NCI-H1436 treated with DMSO at 0.1 percent for 48 hours (cell line): ENCODE measurements at places on chromosomes 1 and 21.

GRCh38 chr1:197184190-197184589, 37.7 kb upstream of the ASPM start:
- no peak for DNase-seq

DNA sequence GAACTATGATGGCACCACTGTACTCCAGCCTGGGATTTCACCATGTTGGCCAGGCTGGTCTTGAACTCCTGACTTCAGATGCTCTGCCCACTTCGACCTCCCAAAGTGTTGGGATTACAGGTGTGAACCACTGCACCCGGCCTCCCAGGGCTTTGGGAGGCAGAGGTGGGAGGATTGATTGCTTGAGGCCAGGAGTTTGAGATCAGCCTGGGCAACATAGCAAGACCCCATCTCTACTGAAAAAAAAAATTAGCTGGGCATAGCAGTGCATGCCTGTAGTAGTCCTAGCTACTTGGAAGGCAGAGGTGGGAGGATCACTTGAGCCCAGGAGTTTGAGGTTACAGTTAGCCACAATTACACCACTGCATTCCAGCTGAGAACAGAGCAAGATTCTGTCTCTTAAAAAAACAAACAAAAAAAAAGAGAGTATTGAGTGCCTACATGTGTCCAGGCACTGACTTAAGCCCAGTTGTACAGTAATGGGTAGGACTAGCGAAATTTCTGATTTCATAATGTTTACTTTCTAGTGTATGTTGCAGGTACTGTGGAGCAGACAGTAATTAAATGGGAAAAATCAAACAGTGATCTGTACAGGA, 4.2 kb downstream of the MANEAL start:
- DNase-seq: no peak

GRCh38 chr1:201506092-201506491, 831 bp downstream of the CSRP1 start:
- no peak for DNase-seq

GRCh38 chr1:107047602-107048001, 8.9 kb upstream of the PRMT6 start:
- DNase-seq: no peak

DNA sequence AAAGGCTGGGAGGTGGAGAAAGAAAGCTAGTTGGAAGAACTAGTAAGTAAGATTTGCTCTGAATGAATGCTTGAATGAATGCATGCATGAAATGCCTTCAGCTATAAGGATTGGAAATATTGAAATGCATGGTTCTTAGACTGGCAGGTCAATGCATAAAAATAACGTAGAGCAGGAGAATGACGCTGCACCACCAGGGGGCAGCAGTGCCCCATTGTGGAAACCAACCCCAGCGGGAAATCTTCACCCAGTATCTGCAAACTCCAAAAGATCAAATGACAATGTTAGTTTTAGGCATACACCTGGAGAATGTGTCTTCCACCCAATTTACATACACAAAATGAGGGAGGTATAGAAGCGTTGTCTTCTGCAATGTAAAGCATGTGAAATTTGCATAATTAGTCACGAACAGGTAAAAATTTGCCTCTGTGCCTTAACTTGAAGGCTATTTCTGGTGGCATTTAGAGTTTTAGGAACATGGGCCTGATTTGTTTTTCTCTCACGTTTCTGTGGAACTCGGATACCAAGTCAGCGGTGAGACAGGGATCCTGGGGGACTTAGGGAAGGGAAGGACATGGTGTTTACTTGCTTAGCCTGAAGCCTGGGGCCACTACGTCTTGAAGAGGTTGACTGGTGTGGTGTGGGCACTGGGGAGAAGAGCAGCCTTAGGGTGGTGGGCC, 78.6 kb downstream of the HHAT start:
- no peak for DNase-seq

GRCh38 chr21:42245331-42246193, 26.6 kb downstream of the ABCG1 start:
- no peak for DNase-seq

DNA sequence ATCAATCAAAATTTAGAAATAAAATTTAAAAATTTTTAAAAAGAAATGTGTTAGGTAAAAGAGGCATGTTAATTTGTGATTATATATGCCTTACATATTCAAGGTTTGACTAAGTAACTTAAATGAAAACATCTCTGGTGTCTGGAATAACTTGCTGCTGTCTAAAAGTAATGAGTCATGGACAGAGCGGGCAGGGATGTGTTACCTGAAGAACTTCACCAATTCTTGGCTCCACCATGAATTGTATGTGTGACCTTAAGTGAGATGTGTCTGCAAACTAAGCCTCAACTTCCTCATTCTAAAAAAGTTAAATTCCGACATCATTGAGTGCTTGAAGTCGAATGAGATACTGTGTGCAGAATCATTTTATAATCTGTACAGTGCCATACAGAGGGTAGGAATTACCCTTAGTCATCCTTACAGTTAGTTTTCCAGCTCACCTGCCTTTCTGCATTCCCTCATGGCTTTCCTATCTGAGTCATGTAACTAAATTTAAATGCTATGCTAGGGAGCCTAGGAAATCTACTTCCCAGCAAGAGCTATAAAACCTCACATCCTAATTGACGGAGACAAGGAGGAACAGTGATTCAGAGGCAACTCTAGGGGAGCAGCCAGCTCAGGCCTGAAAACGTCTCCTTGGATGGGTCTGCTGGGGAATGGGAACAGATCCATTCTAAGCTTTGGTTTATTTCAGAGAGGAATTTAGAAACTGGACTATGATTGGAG, 100.7 kb upstream of the TSPAN2 start:
- DNase-seq: no peak

DNA sequence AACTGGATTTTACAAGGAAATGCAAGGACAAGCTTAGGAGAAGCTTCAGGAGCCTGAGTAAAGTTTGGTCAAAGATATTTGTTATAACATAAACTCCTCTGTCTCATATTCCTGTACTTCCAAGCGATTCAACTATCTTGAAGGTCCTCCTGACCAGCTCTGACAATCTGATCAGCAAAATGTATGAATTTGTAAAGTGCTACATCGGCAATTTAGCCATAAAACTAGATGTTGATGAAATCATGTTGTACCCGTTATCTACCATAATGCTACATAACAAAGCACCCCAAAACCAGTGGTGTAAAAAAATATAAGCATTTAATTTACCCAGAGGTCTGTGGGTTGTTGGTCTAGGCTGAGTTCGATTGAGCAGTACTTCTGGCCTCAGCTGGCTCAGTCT, 19.5 kb upstream of the KRTAP11-1 start:
- DNase-seq: no peak

DNA sequence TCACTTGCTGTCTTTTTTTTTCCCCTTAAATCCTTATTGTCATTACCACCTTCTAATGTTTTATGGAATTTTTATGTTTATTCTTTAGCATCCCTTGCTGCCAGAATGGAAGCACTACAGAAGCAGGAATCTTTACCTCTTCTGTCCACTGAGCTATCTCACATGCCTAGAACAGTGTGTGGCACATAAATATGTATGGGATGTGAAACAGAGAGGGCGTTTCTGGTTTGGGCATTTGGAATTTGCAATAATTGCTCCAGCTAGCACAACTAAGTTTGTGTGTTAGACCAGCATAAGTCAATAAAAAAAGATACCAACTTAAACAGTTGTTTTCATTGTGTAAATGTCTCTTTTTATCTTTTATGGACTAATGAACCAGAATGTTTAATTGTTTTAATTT, 330.8 kb downstream of the DISC1 start:
- no peak for DNase-seq

DNA sequence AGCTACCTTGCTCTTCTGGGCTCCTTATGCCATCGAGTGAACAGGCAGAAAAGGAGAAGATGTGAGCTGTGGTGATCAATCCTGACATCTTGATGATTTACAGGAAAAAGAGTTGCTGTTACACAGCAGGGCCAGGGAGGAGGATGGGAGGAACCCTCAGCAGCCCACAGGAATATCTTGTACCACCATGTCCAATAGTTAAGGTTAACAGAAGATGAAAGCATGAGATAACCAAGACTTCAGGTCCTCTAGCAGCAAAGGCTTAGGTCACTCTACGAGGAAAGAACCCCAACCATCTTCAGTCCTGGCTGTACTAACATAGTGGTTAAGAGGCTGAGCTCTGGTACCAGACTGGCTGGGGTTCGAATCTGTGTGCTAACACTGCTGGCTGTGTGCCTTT, 12.1 kb upstream of the SELENBP1 start:
- DNase-seq: no peak

- no peak for DNase-seq
Measured at GRCh38 chr1:200028586-200029034, 1.1 kb downstream of the NR5A2 start.

- DNase-seq: no peak
Measured at GRCh38 chr1:165424454-165425216, 20.3 kb downstream of the RXRG start.
